ENCODE measurements at places on chromosomes 4 and X. TPM values are rescaled to one million over a fixed set of nuclear protein-coding genes. Genes with fewer than 3 reads are reported as not detected.

The SLC10A6 gene
- total RNA-seq, result 23.5 TPM

The RRH gene
- total RNA-seq, result not detected

The FRAS1 gene
- 0.75 TPM for total RNA-seq

The ARHGEF38 gene
- not detected for total RNA-seq

The PABPC5 gene
- 0.75 TPM for total RNA-seq

The CCNA2 gene
- total RNA-seq, result not detected

The DOK7 gene
- total RNA-seq, result 33.5 TPM

The SMPX gene
- not detected for total RNA-seq

The AMBN gene
- total RNA-seq, result not detected

The CDS1 gene
- total RNA-seq, result 0.11 TPM

The FHIP1A gene
- not detected for total RNA-seq

Data from ascending aorta (tissue), 2 donors.